ENCODE measurements at places on chromosomes 2 and 18. TPM values are rescaled to one million over a fixed set of nuclear protein-coding genes. Genes with fewer than 3 reads are reported as not detected.

Gene EN1
- 1.0 TPM for polyA plus RNA-seq

Gene TBR1
- polyA plus RNA-seq: not detected

Gene MOGAT1
- polyA plus RNA-seq: 0.20 TPM

Gene AQP12A
- polyA plus RNA-seq: 0.62 TPM

Gene LYG2
- 0.33 TPM for polyA plus RNA-seq

Gene CCDC141
- polyA plus RNA-seq: 0.89 TPM

Gene ASTL
- 0.27 TPM for polyA plus RNA-seq

Gene LOXHD1
- polyA plus RNA-seq: 0.14 TPM

Gene OXER1
- 1.6 TPM for polyA plus RNA-seq

Gene RAX
- polyA plus RNA-seq: not detected

Gene POTEJ
- polyA plus RNA-seq: not detected

Gene FOXI3
- polyA plus RNA-seq: 0.26 TPM

Gene DNAJC5G
- polyA plus RNA-seq: 1.7 TPM

Gene LYPD6
- 35.6 TPM for polyA plus RNA-seq

Gene GMPPA
- polyA plus RNA-seq: 23.6 TPM

Gene NEU2
- not detected for polyA plus RNA-seq

Gene QPCT
- 26.5 TPM for polyA plus RNA-seq

Gene DPP10
- 54.3 TPM for polyA plus RNA-seq

Gene LCT
- 0.08 TPM for polyA plus RNA-seq

Gene DNAJC27
- 12.3 TPM for polyA plus RNA-seq

Gene SCN1A
- polyA plus RNA-seq: 51.8 TPM

Gene ASB18
- polyA plus RNA-seq: 0.84 TPM

Gene CXCR2
- 0.16 TPM for polyA plus RNA-seq

Gene GMCL1
- 14.8 TPM for polyA plus RNA-seq

Gene TFPI
- 131 TPM for polyA plus RNA-seq

Gene ALLC
- 0.92 TPM for polyA plus RNA-seq

Gene MMADHC
- 80.2 TPM for polyA plus RNA-seq

Gene MDH1B
- polyA plus RNA-seq: 6.5 TPM

Gene ADAM23
- polyA plus RNA-seq: 50.5 TPM

Gene NXPH2
- polyA plus RNA-seq: 12.7 TPM

Gene RNU2-63P
- not detected for polyA plus RNA-seq

Gene SH3RF3
- polyA plus RNA-seq: 10.4 TPM

Gene GPR17
- 253 TPM for polyA plus RNA-seq

Gene CTAGE1
- not detected for polyA plus RNA-seq

Data from spinal cord (tissue), 10 donors.